Activated naive CD4-positive, alpha-beta T cell (primary cell): ENCODE measurements at places on chromosomes 7 and 10.

GRCh38 chr10:33238643-33239042, 95.8 kb downstream of the NRP1 start:
- no peak for DNase-seq

DNA sequence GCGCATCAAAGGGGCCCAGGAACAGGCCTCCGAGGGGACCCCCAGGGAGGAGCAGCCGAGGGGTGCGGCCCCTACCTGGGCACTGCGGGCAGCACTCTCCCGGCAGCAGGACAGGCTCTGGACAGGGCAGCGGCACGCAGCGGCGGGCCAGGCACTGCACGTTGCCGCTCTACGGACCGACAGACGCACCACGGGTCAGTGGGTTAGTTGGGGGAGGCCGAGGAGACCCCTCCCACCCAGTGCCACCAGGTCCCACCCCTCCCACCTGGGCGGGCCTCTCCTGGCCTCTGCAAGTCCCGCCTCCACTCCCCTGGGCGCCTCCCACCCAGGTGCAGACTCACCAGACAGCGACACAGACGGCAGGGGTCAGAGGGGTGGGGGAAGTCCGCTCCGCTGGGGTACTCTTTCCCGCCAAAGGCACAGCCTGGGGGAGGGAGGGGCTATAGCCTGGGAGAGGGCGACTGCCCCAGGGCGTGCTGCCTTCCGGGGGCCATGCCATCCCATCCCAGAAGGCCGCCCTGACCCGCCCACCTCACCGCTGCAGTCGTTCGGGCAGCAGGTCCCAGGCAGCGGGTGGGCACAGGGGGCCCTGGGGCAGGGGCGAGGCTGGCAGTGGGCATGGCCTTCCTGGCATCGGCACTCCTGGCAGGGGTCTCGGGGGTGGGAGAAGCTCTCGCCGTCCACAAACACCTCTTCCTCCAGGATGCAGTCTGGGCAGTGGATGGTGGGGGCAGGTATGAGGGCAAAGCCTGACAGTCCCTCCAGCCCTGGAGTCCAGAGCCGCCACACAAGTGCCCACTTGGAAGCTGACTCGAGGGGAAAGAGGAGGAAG, 19.2 kb downstream of the KCP start:
- no peak for DNase-seq

- no peak for DNase-seq
Observed at GRCh38 chr7:131081308-131081707, 246.4 kb upstream of the MKLN1 start.

GRCh38 chr10:70540089-70540788, 61.7 kb downstream of the PALD1 start:
- no peak for DNase-seq

- no peak for DNase-seq
Observed at GRCh38 chr7:64996305-64996704, 5.5 kb upstream of the ZNF117 start.

GRCh38 chr7:25882151-25882773, 269.7 kb upstream of the NFE2L3 start:
- no peak for DNase-seq

DNA sequence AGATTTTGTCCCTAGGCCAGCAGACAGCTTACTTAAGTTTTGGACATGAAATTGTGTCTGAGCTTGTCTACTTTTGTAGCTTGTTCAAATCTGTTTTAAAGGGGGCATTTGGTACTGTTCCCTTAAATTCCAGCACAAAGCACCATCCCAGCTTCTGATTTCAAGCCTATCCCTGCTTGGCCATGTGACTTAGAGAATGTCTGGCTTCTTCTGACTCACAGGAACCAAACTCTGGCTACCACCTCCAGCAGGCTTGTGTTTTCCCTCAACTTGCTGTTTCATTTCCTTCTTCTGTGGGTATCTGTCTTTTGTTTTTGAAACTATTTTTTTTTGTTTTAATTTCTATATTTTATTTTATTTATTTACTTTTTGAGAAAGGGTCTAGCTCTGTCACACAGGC, 97.9 kb upstream of the FZD8 start:
- no peak for DNase-seq

- DNase-seq = no peak
Observed at GRCh38 chr7:95669513-95669912, 73.2 kb upstream of the PDK4 start.

GRCh38 chr7:115232041-115232440, 310.1 kb downstream of the MDFIC start:
- DNase-seq = no peak

- DNase-seq = no peak
Observed at GRCh38 chr10:132806110-132806509, 20.2 kb upstream of the NKX6-2 start.

DNA sequence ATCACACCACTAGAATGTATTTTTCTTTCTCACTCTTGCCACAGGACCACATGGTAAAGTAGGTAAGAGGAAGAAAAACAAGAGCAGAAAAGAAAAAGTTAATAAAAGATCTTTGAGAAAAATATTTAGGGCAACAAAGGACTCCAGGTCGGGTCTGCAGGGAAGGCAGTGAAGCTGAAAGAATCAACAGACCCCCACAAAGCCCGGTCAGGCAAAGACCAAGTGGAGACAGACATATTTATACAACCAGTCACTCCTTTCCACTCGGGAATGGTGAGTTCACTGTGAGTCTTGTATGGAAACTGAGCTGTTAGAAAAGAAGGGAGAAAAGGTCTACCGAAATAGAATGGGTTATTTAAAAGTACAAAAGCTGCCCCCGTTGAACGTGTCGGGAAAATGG, 28.0 kb downstream of the RSU1 start:
- no peak for DNase-seq

- DNase-seq = no peak
Observed at GRCh38 chr7:139981511-139981895, 81.2 kb downstream of the PARP12 start.

GRCh38 chr10:127907411-127908105, 655 bp downstream of the PTPRE start:
- DNase-seq = peak; percentile 10

GRCh38 chr10:116737627-116738327, 4.6 kb downstream of the HSPA12A start:
- no peak for DNase-seq

- DNase-seq = no peak
Observed at GRCh38 chr10:48931188-48931587, 8.5 kb downstream of the LRRC18 start.

DNA sequence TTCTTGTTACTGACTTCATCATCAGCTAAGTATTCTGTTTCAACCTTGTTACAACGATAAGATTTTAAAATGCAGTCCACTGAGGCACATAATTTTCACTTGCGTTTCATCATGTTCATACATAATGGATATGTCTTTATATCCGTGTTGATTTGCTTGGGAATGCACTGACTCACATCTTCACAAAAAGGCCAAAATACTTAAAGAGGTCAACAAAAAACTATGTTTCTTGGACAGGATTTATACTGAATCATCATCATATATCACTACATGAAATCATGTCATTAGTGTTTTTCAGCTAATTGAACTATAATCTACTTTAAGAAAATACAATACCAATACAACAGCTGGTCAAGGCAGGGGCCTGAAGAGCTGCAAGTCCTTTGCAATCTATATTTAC, 324.5 kb upstream of the KLF6 start:
- no peak for DNase-seq

GRCh38 chr10:28922127-28922526, 244.8 kb downstream of the BAMBI start:
- no peak for DNase-seq

GRCh38 chr10:128267581-128267980, 141.4 kb upstream of the MKI67 start:
- no peak for DNase-seq

- no peak for DNase-seq
Observed at GRCh38 chr7:133360201-133360600, 107.3 kb downstream of the EXOC4 start.

GRCh38 chr7:30934225-30934624, 22.6 kb downstream of the AQP1 start:
- no peak for DNase-seq

- DNase-seq = no peak
Observed at GRCh38 chr10:23951841-23952240, 257.1 kb upstream of the KIAA1217 start.

- no peak for DNase-seq
Observed at GRCh38 chr7:115032715-115033703, 111.1 kb downstream of the MDFIC start.

- DNase-seq = no peak
Observed at GRCh38 chr7:67348171-67348570, 351.5 kb downstream of the TYW1 start.

GRCh38 chr10:24008164-24009091, 200.5 kb upstream of the KIAA1217 start:
- no peak for DNase-seq

DNA sequence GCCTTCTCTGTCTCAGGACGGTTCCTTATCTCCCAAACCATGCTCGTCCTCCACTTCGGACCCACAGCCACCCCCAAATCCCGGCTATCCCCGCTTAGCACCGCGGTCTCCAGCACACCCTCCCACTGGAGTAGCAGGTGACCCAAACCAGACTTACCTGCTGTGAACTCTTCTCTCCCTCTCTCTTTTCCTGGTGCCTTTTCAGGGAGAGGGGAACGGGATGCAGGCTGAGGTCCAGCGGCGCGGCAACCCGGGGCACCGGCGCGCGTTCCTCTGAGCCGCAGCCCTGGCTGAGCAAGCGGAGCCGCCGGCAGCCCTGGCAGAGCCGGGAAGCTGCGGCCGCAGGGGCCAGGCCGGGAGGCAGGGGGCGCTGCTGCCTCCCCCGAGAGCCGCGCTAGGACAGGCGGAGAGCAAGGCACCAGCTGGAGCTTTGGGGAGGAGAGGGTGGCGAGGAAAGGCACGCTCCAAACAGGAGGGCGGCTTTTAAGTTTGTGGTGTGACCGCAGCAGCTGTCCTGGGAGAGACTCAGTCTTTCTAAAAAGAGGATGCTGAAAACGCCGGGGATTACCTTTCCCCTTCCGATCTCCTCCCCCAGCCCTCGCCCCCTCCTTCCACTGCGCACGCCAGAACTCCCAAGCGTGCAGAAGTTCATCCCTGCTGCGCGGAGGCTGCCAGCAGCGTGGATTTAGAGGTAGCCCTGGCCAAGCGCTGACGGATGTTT, at the start of gene SEMA3D:
Gene SEMA3D (minus strand): TSS at position 536 of the 721 bp plus-strand sequence. CDS start 65,165 bp downstream, outside the sequence.
- DNase-seq = no peak

GRCh38 chr10:91909117-91909677, at the start of gene FGFBP3:
FGFBP3 (minus strand) TSS chr10:91909486; CDS start chr10:91908969, 517 bp downstream.
- no peak for DNase-seq

DNA sequence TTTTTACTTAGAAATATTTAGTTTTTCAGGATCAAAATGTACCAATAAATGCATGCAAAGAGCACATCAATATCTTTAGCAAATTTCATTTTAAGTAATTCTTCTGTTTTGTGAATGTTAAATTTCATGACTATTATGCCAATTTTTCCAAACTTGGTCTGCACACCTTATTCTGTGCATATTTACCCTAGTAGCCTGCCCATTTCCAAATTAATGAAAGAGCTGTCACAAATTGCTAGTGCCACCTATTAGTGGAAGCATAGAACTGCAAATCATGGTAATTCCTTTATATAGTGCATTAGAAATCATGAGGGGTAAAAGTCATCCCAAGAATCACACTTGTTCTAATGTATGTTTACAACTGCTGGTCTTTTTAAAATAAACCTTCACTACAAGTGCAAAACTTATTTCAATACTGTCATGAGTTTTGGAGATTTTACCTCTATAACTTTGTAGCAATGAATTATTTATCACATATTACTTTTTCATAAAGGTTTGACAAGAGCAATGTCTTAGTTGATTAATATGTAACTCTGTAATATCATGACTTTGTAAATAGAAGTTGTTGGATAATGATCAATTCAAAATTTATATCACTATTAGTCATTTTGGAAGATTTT, 5.7 kb downstream of the SEMA3A start:
- no peak for DNase-seq

GRCh38 chr7:94055963-94056362, 51.8 kb upstream of the BET1 start:
- DNase-seq = no peak

GRCh38 chr7:138021889-138022288, 20.0 kb upstream of the CREB3L2 start:
- DNase-seq = no peak

GRCh38 chr10:77240041-77240652, 397.5 kb downstream of the KCNMA1 start:
- DNase-seq = no peak

DNA sequence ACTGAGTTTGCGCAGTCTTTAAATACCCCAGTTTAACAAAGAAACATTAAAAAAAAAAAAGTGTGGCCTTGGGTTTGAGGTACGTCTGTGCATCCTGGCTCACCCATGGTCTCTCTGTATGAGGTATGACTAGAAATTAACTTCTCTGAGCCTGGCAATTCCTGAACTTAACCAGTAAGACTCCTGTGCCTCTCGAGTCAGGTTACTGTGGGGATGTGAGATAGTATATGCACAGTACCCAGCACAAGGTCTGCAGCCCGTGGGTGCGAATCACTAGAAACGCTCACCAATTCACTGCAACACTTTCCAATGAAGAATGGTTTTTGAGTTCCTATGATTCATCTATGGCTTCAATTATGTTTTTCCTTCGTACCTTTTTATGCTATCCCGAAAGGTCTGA, 149.9 kb downstream of the SFMBT2 start:
- no peak for DNase-seq
